Activated naive CD4-positive, alpha-beta T cell (primary cell): ENCODE measurements at places on chromosomes 5 and 9.
A peak's percentile ranks its signal among the peaks of the same experiment; 100 is the strongest.

- DNase-seq, result no peak
Observed at GRCh38 chr9:88438811-88439210, 50.6 kb downstream of the SPIN1 start.

- no peak for DNase-seq
Observed at GRCh38 chr5:66354422-66354821, 210.3 kb downstream of the SREK1 start.

- DNase-seq, result no peak
Observed at GRCh38 chr5:40171971-40172370, 507.7 kb upstream of the PTGER4 start.

- no peak for DNase-seq
Observed at GRCh38 chr5:42656651-42657015, 100.0 kb upstream of the CCDC152 start.

GRCh38 chr5:61313960-61314681, 17.9 kb upstream of the ZSWIM6 start:
- no peak for DNase-seq

- no peak for DNase-seq
Observed at GRCh38 chr9:101229606-101230005, 155.2 kb downstream of the BAAT start.

DNA sequence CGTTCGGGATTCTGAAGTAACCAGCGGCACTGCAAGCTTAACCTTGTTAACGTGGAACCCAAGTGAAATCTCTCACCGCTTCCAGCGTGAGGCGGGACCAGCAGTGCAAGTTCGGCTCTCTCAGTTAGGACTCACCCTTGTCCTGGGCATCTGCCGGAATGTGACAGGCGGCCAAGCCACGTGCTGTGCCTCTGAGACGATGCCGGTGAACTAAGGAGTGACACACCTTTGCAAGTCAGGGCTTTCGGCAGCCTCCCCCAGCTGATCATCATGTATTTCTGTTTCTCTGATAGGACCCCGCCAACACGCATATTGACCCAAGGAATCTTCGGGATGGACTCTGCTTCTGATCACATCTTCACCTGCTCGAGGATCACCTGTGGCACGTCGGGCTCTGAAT, 415.0 kb upstream of the IRX1 start:
- DNase-seq, result no peak

- DNase-seq, result no peak
Observed at GRCh38 chr5:36029914-36030313, 36.8 kb downstream of the UGT3A2 start.

- DNase-seq, result no peak
Observed at GRCh38 chr5:141094481-141095262, at the start of gene PCDHB2. Gene PCDHB2 (plus strand): TSS chr5:141094615. CDS start chr5:141094791, 176 bp downstream.

GRCh38 chr5:142386137-142387023, 61.6 kb upstream of the SPRY4 start:
- no peak for DNase-seq

DNA sequence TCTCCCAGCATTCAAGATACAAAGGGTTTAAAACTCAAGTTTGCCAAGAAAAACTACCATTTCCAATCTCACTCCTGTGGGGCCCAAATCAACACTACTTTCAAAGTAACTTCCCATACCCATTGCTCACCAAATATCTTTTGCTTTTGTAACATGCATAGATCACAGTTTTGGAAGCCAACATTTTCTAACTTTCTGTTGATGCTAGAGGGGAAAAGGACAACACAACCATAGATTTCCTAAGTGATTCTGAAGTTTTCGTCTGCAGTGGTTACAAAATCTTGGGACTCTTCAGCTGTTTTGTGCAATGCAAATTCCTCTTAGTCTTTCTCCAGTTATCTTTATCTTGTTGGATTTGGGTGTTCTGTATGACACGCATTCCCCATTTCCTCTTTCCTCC, 94.1 kb upstream of the PAPPA start:
- no peak for DNase-seq

DNA sequence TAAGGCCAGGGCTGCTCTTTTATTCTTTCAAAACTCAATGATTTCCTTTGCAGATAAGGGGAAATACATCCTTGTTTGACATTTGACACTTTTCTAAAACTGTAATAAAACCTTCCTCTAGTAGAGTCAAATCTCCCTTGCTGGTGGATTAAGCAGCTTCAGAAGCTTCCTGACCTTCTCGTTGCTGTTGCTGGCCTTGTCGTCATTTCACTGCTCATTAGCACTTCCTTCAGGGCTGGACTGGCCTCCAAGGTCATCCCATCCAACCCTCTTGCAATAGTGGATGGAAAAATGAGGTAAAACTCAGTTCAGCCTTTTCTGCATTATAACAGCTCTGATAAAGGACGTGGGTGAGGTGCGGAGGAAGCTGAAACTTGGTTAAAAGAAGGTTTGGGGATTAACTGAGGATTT, 1.1 kb upstream of the ADAMTSL1 start:
- DNase-seq, result no peak

DNA sequence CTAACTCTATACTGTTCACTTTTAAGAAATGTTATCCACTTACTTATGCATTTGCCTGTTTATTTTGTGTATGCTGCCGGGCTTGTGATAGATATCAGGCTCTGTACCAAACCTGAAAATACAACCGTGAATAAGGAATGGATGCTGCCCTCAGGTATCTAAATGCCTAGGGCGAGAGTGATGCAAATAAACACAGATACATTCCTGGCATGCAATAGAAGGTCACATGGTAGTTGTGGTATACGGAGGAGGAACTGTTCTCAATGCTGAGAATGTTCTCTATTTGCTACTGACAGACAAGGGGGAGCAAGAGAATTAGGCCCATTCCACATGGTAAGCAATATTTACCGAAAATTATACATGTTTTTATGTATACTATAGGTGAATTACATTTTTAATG, 227.8 kb downstream of the ICE1 start:
- no peak for DNase-seq

DNA sequence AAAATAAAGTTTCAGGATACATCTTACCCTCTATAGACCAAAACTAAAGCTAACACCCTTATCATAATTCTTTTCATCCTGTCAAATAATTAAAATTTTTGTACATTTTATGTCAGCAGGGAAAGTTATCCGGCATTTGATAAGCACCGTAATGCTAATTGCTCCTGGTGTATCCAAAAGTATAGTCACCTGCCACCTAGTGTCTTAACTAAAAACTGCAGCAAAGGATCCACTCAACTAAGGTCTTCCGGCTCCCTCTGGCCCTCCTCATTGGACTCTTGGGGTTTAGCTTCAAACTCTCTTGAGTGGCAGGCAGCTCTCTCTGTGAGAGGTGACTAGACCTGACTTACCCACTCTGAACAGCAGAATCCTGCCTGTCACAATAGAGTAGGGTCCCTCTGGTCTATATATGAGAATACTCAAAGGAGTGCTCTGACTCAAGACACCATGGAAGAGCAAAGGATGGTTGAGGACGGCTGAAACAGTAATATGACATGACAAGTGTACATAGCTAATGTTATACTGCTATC, 60.4 kb upstream of the CAST start:
- peak; percentile 1 for DNase-seq

GRCh38 chr5:103808464-103809106, 246.0 kb upstream of the NUDT12 start:
- no peak for DNase-seq

DNA sequence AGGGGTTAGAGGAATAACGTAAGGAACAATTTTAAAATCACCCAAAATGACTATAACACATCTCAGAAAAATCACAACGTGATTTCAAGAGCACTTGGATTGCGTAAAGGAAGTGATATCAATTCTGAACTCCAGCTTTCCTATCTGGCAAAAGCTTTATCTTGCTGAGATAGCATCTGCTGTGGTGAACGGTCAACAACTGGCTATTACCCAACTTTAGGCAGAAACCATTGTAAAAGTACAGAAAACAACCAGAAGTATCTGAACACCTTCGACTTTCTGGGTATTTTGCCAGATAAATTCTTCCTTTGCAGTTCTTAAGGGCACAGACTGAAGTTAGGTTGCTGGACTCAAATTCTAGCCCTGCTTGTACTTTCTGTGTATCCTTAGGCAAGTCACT, 9.2 kb downstream of the ABLIM3 start:
- DNase-seq, result no peak

GRCh38 chr9:116223926-116224325, 70.3 kb downstream of the PAPPA start:
- DNase-seq, result no peak

DNA sequence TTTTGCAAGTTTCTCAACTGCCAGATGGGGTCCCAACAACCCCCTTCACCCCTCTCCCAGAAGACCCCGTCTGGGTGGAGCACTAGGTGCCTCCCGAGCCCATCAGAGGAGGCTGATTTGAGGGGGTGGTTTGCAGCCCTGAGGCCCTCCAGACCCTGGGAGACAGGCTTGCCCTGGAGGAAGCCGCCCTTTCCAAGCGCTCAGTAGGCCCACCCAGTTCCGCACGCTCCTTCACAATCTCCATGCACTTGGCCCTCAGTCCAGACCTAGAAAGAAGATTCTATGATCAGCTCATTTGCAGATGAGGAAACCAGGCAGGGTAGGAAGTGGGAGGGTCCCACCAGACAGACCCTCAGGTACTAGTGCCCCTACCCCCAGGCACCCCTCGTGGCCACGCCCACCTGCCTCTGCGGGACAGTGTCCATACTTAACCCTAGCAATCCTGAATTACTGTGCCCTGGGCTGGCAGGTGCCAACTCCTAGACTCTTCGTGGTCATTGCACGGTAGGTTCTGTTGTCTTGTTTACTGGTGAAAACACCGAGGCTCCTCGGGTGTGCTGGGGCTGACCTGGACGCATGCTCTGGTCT, 22.3 kb downstream of the OR2V1 start:
- DNase-seq, result no peak

- DNase-seq, result no peak
Observed at GRCh38 chr9:2085716-2086115, 70.6 kb downstream of the SMARCA2 start.

DNA sequence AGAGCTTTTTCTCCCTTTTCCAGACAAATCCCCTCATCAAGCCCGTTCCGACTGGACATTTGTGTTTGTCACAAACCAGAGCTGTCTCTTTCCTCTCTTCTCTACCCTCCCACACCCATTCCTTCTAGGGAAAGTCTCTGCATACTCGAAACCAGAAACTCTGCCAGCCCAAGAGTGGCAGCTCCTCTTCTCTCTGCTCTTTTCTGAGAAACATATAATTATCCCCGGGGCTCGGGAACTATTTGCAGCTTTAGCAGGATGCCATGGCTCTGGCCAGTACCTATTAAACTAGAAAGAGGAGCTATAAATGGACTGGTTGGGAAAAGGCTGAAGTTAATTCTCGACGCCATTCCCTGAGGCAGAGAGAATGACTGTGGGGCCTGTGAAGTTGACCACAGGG, 82.6 kb downstream of the SH3PXD2B start:
- no peak for DNase-seq

- no peak for DNase-seq
Observed at GRCh38 chr5:173660481-173661280, 44.2 kb upstream of the BOD1 start.

- DNase-seq, result no peak
Observed at GRCh38 chr5:32780508-32780919, 69.4 kb downstream of the NPR3 start.

- no peak for DNase-seq
Observed at GRCh38 chr5:149320791-149321330, 24.4 kb upstream of the GRPEL2 start.

DNA sequence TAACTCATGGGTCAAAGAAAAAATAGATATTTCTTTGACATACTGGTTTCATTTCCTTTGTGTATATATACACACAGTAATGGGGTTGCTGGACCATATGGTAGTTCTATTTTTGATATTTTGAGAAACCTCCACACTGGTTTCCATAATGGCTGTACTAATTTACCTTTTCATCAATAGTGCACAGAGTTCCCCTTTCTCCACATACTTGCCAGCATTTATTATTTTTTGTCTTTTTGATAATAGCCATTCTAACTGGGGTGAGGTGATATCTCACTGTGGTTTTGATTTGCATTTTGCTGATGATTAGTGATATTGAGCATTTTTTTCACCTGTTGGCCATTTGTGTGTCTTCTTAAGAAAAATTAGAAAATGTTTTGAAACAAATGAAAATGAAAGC, 78.4 kb upstream of the CKMT2 start:
- DNase-seq, result no peak

DNA sequence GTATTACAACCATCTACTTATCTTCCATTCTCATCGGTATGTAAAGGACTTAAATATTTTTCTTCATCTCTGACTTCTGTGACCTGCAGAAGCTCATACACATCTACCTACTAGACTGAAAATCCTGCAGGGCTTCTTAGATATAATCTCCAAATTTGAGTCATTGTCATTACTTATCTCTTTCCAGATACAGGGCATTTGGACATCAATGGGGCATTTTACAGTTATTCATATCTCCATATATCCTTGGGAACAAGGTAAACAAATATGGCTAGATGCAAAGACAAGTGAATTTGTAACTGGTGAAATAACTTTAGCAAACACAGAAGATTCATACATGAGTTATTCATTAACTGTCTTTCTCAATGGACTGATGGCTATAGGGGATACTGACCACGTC, 37.7 kb upstream of the IL7R start:
- DNase-seq, result no peak

GRCh38 chr5:136070486-136071285, 41.9 kb downstream of the TGFBI start:
- no peak for DNase-seq

DNA sequence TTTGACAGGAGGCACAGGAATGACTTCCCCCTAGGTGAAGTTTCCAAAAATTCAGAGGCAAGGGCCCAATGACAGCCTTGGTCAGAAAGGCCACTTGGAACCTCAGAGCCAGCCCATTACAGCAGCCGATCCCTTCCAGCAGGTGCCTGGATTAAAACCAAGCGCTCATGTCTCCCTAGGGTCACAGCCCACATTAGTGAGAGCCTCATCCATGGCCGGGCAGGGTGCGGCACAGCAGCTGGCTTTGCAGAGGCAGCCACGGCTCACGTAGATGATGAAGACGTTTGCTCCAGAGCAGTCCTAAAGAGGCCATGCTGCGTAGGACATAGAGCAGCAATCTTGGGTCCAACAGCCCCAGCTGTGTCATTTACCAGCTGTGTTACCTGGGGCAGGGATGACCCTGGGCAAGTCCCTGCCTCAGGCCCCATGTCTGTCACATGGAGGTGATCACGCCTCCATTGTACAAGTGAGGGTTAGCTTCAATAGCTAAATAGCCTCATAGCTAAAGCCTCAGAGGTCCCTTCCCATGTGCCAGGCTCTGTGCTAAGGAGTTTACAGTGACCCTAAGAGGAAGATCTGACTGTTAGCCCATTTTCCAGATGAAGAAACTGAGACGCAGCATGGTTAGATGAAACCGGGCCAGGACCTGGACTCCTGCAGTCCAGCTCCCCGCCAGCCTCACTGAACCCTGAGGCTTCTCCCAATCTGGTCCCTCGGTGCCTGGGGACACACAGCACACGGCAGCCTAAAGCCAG, 39.2 kb downstream of the NEK6 start:
- no peak for DNase-seq
